ENCODE measurements at places on chromosomes 3 and 15.
A peak's percentile ranks its signal among the peaks of the same experiment; 100 is the strongest.

- no peaks in the 10 kb centered on the region for H3K4me1 ChIP-seq
- H3K4me3 ChIP-seq = no peak overlapping the region
- no peaks in the 10 kb centered on the region for H3K36me3 ChIP-seq
Measured at GRCh38 chr3:9582332-9582731, 28.7 kb upstream of the LHFPL4 start.

DNA sequence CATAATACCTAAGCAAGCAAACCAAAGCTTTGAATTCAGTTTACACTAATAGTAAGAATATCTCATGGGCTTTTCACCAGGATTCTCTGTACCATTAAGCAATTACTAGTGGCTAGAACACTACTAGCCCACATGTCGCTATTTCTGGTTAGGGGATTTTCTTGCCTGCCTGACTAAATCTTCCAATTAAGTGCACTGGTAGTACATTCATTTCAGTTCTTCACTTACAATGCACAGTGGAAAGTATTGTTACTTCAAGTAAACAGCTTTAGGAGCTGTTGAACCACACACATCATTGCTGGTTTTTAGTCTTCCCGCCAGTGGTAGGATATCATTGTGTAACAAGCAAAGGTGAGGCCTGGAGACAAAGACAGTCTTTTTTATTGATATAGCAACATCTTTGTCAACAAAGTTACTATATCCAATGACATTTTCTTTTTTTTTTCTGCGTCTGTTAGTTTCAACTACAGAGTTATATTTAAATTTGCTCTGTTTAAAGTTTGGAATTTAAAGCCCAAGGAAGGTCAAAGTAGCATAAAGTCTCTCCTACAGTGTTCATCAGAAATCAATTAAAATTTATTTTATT lies 826.8 kb upstream of the NR2F2 start:
- H3K27ac ChIP-seq = no peak overlapping the region
- no peak for DNase-seq
- H3K4me1 ChIP-seq = no peaks in the 10 kb centered on the region
- H3K27me3 ChIP-seq = no peaks in the 10 kb centered on the region
- H3K4me3 ChIP-seq = no peak overlapping the region

GRCh38 chr3:63279005-63279841 lies 1.1 kb downstream of the SYNPR start:
- H3K36me3 ChIP-seq = no peaks in the 10 kb centered on the region
- no peak overlapping the region for H3K4me3 ChIP-seq
- no peak overlapping the region for H3K27ac ChIP-seq
- no peak for DNase-seq
- no peaks in the 10 kb centered on the region for H3K4me1 ChIP-seq

DNA sequence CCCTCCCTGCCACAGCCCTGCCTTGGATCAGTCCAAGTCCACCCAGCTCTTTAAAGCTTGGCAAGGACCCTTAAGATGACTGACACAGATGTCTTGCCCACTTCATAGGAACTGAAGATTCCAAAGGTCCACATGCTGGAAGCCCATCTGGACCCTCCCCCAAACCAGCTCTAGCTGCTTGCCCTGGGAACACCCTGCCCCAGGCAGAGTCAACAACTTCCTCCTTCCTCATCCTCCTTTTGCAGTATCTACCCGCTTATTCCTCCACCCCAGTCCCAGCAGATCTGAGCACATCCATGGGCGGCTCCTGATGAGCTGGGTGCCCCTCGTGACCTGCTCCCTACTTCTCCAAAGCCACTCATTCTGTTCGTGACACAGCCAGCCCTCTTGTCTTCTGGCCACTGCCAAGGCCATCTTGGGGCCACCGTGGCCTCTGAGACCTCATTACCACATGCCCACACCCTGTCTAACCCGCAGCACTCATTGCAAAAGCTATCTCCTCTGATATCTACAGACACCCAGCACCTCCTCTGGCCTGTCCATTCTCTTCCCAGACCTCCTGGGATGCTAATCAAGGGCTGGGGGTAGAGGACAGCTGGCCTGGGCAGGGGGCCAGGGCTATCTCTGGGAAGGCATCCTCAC lies 2.0 kb upstream of the PFKFB4 start:
- no peaks in the 10 kb centered on the region for H3K27me3 ChIP-seq
- no peaks in the 10 kb centered on the region for H3K36me3 ChIP-seq
- DNase-seq = no peak
- H3K27ac ChIP-seq = no peak overlapping the region

DNA sequence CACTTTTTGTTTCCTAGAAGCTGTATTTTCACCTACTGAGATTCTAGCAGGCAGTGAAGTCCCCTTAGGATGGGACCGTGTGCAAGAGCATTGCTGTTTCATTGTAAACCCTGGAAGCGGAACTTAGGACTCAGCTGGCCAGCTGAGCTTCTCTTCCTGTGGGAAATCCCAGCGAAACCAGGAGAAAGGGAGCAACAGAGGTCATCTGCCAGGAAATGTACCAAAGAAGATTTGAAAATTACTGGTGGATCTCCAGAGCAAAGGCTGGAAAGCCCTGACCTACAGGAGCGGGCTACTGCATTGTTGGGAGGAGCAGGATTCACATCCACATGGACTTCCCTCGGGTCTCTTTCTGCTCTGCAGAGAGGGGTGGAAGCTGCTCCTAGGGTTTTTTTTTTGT lies 7.6 kb upstream of the ADPRH start:
- no peak for DNase-seq
- no peaks in the 10 kb centered on the region for H3K27me3 ChIP-seq
- H3K4me3 ChIP-seq = no peak overlapping the region
- H3K27ac ChIP-seq = no peak overlapping the region

- H3K4me1 ChIP-seq = no peaks in the 10 kb centered on the region
- no peaks in the 10 kb centered on the region for H3K27me3 ChIP-seq
- no peak for DNase-seq
- H3K4me3 ChIP-seq = no peak overlapping the region
Measured at GRCh38 chr15:43029476-43029875, 76.4 kb downstream of the UBR1 start.

DNA sequence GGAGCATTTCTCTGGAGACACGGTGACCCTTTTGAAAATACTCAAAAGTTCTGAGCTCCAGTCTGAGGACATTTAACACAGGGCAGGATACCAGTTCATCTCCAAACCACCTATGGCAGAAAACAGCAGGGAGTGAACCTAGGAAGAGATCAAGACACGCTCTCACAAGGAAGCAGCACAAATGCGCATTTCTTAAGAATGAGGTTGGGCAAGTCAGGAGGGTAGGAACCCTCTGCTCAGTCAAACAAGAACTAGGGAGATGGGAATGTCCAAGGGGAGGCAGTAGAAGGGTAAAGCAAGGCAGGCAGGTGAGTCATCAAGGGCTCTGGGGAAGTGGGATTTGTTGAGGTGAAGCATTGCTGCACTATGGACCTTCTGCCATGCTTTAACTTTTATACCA lies 60.3 kb upstream of the PSMD6 start:
- no peak overlapping the region for H3K27ac ChIP-seq
- no peaks in the 10 kb centered on the region for H3K4me1 ChIP-seq
- H3K27me3 ChIP-seq = no peaks in the 10 kb centered on the region
- H3K4me3 ChIP-seq = no peak overlapping the region
- H3K36me3 ChIP-seq = no peaks in the 10 kb centered on the region
- no peak for DNase-seq

GRCh38 chr3:55562700-55563099 lies 75.6 kb upstream of the WNT5A start:
- no peaks in the 10 kb centered on the region for H3K4me1 ChIP-seq
- H3K4me3 ChIP-seq = no peak overlapping the region
- no peaks in the 10 kb centered on the region for H3K36me3 ChIP-seq
- H3K27me3 ChIP-seq = no peaks in the 10 kb centered on the region
- H3K27ac ChIP-seq = no peak overlapping the region

- peaks cover 2% of the 10 kb centered on the region for H3K27me3 ChIP-seq
- H3K4me1 ChIP-seq = peaks cover 66% of the 10 kb centered on the region
- H3K4me3 ChIP-seq = peak overlapping the region; percentile 48
Measured at GRCh38 chr3:194135516-194135805, 487 bp upstream of the HES1 start.

DNA sequence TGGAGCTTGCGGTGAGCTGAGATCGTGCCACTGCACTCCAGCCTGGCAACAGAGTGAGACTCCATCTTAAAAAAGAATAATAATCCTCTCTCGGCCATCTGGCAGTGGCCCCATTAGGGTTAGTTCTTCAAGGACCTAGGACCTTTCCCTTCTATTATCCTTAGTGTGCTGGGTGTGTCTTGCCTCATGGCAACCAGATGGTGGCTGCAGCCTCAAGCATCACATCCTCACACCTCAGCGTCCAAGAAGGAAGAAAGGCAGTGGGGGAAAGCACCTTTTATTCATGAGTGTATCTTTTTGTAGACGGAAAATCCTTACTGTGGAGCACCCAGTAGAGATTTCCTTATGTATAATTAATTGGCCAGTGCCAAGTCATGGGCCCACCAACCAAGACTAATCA lies 42.7 kb upstream of the TFRC start:
- no peak overlapping the region for H3K27ac ChIP-seq
- peaks cover 40% of the 10 kb centered on the region for H3K4me1 ChIP-seq
- H3K4me3 ChIP-seq = no peak overlapping the region
- H3K27me3 ChIP-seq = no peaks in the 10 kb centered on the region
- H3K36me3 ChIP-seq = no peaks in the 10 kb centered on the region
- no peak for DNase-seq

- H3K27ac ChIP-seq = no peak overlapping the region
- H3K4me3 ChIP-seq = no peak overlapping the region
- H3K4me1 ChIP-seq = no peaks in the 10 kb centered on the region
- no peaks in the 10 kb centered on the region for H3K27me3 ChIP-seq
- no peak for DNase-seq
Measured at GRCh38 chr3:7038394-7038793, 177.5 kb downstream of the GRM7 start.

Measured in B cell (primary cell).